Anterior cingulate cortex (tissue), 58 donors: ENCODE measurements at places on chromosomes 5 and 9.

GRCh38 chr5:74978345-74978744, 74.0 kb downstream of the GCNT4 start:
- no peak for DNase-seq

DNA sequence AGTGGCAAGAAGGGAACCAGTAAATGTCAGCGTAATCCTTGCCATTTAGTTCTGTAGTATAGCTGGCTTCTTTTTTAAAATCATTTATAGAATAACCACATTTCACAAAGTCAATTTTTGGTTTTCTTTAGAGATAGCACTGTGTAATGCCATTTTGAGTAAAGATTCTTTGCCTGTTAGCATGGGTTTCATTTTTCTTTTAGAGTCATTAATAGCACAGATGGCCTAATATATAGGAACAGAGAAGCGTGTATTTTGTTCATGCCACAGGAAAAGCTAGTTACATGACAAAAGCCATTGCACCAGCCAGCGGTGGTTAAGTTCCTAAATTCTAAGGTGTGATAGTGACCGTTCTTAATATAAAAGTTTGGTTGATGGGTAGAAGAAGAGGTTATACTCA, 1363.9 kb downstream of the MAT2B start:
- DNase-seq = no peak

DNA sequence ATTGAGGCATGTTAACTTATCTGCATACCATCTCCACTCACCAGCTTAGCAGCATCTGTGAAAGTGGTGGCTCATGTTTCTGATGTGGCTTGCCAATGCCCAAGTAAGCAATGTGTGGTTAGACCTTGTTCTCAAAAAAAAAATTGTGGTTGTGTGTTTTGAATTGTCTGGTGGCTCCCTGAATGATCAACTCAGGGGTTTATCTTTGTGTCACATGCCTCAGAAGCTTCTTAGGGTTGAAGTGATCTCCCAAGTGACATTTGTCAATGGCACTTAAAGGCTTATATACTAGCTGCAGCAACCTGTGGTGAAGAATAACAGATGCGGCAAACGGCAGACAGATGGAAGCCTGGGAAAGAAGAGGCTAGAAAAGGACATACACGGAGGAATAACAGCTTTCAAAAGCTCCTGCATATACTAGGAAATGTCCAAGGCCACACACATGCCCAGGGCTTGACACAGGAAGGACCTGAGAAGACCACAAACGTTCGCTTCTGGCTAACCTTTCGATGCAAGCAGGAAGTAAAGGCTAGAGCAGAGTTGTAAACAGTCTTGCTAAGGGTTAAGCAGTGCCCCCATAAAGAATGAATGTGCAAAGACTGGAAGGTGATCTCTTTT, 42.2 kb upstream of the FSD1L start:
- no peak for DNase-seq

GRCh38 chr9:133874060-133874657, 118.0 kb downstream of the VAV2 start:
- no peak for DNase-seq

GRCh38 chr9:20402273-20402875, 219.9 kb downstream of the MLLT3 start:
- no peak for DNase-seq

DNA sequence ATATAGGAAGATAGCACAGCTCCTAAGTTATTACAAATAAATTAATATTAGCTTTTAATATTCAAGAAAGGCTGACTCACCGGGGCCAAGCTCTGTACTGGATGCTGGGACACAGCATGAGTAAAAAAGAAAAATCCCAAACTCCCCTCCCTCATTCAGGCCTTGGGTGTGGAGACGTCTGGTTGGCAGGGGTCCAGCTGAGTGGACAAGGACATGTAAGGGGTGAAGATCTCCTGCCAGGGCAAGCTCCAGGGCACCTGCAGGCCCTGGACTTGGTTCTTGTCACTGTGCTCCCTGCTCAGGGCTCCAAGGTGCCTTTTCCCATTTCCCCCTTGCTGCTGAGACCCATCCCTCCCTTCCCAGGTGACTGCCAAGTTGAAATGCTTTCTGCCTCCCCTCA, 388.5 kb downstream of the ENC1 start:
- no peak for DNase-seq

GRCh38 chr5:127849891-127850290, 146.7 kb downstream of the CCDC192 start:
- DNase-seq = no peak

- no peak for DNase-seq
These were observed 6.2 kb downstream of the NEK6 start for GRCh38 chr9:124263800-124264426.

DNA sequence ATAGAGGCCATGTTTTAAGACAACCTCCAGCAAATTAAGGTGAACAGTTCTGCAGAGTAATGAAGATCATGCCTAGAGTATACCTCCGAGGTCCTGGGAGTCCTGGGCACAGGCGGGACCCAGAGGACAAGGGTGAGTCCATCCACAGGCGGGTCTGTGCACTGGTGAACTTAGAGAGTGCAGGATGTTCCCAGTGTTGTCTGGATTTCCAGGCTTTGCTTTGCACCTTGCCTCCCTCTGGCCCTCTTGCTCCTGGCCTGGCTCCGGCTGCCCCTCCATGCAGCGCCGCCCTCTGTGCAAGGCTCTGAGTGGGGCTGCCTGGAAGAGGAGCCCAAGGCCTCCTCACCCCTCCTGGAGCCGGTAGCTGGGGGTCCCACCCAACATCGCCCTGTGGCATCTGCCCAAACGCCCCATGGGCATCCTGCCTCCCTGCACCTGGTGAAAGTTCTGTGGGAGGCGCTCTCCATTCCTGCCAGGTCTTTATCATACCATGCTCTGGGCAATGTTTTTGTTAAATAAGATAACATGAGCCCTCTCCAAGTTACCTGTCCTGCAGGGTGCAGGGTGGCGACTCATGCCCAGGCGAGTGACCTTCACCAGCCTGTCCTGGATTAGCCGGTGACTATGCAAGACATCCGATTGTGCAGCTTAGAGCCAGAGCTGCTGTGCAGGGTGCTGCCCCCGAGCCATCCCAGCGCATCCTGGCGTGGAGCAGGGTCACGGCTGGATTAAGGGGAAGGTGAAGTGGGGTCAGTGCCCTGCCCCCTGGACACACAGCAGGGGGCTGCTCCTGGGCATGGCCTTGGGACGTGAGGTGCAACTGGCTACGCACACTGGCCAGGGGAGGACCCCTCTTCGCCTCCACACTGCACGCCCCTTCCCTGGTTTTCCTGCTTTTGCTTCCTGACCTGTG, 41.3 kb upstream of the LPCAT1 start:
- no peak for DNase-seq

DNA sequence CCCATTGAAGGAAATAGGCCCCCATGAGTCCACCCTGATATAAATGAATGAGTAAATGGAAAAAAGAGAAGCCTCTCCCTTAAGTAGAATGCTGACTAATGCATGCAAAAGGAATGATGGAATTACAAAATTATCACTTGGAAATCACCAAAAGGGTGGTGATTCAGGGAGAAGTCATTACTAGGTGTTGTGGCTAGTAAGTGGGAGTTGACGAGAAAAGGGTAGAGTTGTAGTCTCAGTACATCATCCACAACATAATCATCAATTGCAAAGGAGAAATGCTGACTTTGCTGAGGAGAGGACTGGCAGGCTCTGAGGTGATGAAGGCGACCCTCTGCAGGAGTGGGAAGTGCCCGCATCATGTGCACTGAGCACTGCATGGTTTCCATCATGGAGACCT, 201.5 kb upstream of the S1PR3 start:
- DNase-seq = no peak

DNA sequence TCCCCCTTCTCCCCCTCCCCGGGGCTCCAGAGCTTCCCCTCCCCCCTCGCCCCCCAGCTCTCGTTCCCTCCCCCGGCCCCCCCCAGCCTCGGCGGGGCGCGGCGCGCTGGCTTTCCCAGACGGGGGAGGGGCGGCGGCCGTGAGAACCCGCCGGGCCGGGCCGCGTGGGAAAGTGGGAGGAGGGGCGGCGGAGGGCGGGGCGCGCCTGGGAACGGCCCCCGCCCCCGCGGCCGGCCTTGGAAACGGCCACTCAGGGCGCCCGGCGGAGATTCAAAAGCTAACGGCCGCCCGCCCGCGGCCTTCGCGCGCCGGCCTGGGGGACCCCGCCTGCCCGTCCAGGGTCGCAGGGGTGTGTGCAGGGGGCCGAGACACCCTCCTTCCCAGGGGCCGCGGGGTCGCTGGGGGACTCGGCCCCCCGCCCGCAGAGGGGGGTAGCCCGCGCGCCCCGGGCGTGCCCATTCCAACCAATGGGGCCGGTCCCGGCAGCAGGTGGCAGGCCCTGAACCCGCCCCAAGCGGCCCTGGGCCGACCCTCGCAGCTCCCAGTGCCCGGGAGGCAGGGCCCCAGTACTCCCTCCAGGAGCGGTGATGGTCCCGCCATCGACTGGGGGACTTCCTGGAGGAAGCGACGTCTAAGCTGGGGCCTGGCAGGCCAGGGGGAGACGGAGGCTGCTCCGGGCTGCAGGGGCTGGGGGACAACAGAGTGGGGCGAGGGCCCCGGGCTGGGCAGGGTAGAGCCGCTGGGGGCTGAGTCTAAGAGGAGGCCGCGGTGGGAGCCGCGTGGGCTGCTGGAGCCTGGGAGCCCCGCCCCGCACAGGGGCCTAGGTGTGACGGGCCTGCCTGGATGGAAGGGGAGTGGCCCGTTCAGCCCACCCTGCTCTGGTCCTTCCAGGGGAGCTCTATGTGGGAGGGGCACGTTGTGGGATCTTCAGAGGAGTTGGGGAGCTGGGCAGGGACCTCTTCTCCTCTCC, 14.2 kb upstream of the NRARP start:
- DNase-seq = no peak

GRCh38 chr5:6606884-6607558, 25.8 kb downstream of the NSUN2 start:
- no peak for DNase-seq

- no peak for DNase-seq
These were observed 3.4 kb downstream of the CAMSAP1 start for GRCh38 chr9:135903786-135904520.

GRCh38 chr5:7851617-7852289, 820 bp upstream of the CFAP90 start:
- DNase-seq = no peak

- peak; percentile 70 for DNase-seq
These were observed 101.1 kb upstream of the ZNF366 start for GRCh38 chr5:72608297-72608696.

DNA sequence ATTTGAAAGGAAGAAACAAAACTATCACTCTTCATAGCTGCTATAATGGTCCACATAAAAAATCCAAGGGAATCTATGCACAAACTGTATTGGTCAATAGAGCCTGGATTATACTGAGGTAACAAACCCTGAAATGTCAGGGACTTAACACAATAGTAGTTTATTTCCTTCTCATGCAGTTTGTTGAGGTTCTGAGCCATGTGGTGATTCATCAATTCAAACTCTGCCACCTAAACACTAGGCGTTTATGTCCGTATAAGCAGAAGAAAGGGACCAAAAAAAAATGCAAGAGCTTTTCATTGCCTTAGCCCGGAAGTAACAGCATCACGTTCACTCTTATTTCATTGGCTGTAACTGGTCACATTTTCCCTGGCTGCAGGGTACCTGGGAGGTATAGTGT, 464.7 kb downstream of the ZSWIM6 start:
- DNase-seq = no peak
